ENCODE measurements at places on chromosomes 2 and 18. TPM values are rescaled to one million over a fixed set of nuclear protein-coding genes. Genes with fewer than 3 reads are reported as not detected.

DNA sequence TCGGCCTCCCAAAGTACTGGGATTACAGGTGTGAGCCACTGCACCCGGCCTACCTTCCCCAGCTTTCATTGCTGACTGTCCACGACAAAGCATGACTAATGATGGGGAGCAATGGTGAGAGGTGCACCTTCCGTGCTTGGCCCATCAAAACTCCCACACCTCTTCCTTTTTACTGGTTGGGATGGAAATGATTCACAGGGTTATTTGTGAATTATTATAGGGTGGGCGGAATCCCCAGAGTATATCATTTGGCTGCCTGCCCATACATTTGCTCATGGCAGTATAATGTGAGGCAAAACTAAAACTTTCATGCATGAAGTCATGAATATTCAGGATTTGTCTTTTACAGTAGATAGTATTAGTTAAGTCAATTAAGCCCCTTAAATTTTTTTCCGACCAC is 334.2 kb upstream of the NETO1 start:
- no peak for DNase-seq

GRCh38 chr2:239387811-239388210 is 13.0 kb downstream of the HDAC4 start:
- DNase-seq = peak; percentile 26

DNA sequence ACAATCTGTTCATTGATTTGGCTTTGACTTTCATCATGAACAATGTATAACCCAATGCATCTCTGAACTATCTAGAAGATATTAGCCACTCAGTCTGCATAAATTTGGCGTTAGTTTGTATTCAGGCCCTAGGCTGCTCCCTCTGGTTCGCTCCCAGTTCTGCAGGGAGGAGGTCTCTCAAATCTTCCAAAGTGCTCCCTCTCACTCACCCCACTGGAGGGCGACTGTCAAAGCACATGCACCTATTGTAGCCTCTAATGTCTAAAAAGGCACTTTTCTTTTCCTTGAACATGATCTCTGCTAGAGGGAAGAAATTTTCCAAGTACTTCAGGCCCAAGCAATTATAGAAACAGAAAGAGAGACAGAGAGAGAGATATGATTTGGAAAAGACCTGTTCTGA is 291.5 kb downstream of the TDRD15 start:
- DNase-seq = no peak

GRCh38 chr2:108612514-108613183 is 78.4 kb downstream of the LIMS1 start:
- peak; percentile 59 for DNase-seq

The CXCR1 gene
- total RNA-seq = 10.4 TPM

- no peak for DNase-seq
Observed at GRCh38 chr18:35573531-35573930, 8.0 kb upstream of the GALNT1 start.

The GNAL gene
- total RNA-seq = 5.6 TPM

The ZNF385B gene
- 63.2 TPM for total RNA-seq

The POMC gene
- 3.9 TPM for total RNA-seq

DNA sequence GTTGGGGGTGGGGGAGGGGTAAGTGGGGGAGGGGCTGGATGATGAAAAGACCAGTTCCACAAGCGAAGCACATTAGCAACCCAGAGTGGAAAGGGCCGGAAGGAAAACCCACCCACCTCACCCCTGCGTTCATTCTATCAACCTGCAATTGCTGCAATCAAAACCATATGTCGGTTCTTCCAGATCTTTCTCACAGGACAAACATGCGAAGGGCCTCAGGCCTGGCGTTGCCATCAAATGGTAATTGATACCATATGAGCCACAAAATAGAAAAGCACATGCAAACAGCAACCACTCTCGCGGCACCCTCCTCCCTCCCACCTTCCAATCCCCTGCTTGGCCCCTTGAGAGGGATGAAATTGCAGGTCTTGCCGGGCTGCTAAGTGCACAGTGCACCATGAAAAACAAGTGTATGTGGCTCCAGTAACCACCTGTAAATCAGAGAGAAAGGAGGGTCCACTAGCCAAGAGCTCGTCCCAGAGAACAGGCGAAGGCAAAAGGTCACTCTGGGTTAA is 287.5 kb downstream of the TCF4 start:
- DNase-seq = no peak
